ENCODE measurements at places on chromosomes 5 and 9.

- DNase-seq = no peak
These were observed 49.6 kb downstream of the NSD1 start for GRCh38 chr5:177183142-177183541.

DNA sequence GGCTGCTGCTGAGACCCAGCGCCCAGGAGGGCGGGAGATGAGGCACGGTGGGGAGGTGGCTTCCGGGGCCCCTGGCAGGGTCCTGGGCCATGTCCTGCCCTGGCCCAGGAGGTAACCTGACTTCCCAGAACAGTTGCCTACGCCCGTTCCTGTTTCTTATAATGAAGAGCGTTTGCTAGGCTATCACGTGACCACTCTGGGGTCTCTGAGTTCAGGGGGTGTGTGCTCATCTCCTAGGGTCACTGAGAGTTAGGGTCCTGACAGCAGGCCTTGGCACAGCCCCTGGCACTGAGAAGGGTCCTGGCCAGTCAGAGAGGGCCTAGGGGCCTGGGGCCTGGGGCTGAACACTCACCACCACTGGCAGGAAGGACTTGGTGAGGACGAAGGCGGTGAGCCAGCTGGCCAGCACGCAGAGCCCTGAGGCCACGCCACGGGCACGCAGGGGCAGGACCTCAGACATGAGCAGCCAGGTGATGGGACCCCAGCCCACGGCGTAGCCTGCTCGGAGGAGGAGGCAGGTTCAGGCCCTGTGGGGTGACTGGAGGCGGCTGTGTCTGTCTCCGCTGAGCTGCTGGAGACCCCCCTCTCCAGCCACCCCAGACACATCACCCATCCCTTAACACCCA, 6.0 kb downstream of the SLC2A6 start:
- DNase-seq = no peak

- DNase-seq = no peak
These were observed 37.5 kb downstream of the SLC28A3 start for GRCh38 chr9:84303061-84303460.

- no peak for DNase-seq
These were observed 1070.3 kb upstream of the CDH18 start for GRCh38 chr5:21058289-21058688.

GRCh38 chr5:68961762-68962161, 132.1 kb upstream of the SLC30A5 start:
- no peak for DNase-seq

DNA sequence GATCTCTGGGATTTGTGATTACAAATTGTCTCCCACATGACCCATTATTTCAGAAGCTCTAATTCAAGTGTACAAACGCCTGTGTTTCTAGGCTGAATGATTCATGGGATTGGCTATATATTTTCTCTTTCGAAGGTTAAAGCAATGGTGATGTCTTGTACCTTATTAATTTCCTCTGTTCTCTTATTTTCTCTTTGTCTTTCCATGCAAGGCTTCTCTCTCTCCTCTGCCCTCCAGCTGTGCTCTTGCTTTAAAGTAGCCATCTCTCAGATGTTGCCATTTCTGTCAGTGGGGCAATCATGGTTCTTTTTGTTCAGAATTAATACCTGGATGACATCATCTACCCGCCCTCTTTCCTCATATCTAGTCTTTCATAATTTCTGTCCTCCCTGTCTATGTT, 184.3 kb upstream of the ATP10B start:
- no peak for DNase-seq

DNA sequence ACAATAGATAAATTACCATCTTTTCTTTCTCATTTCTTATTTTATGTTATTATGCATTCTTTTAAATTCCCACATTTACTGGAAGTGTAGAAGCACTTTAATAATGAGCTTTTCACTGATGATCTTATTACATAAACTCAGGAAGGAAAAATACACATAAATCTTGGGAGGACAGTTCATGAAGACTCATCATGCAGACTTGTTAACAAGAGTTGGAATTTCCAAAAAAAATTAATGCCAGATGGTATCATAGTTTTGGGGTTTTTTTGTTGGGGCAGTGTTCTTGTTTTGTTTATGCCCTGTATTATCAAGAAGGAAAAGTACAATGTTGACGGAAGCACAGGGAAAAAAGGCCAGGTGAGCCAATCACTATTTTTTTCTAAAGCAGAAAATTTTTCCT, 35.1 kb downstream of the CEMIP2 start:
- no peak for DNase-seq

Data from NCI-H1417 treated with DMSO at 0.1 percent for 48 hours (cell line).